ENCODE measurements at places on chromosomes 1 and 21.
A peak's percentile ranks its signal among the peaks of the same experiment; 100 is the strongest.

DNA sequence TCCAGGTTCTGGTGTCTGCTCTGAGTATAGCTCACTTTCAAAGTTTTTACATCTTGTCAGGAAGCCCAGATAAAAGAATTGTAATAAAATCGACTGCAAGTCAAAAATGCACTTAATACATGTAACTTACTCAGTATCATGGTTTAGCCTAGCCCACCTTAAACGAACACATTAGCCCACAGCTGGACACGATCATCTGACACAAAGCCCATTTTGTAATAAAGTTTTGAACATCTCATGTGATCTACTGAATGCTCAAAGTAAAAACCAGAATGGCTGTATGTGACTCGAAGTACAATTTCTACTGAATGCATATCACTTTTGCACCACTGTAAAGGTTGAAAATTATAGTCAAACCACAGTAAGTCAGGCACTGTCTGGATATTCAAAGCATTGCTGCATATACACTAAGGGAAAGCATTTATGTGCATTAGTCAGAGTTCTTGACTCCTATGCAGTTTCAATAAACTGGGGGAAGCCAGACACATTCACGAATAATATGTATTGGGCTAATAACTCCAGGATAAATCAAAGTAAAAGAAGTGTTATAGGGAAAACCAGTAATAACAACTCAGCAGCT, 12.2 kb upstream of the TDRD10 start:
- no peak for DNase-seq

- no peak for DNase-seq
These were observed 45.5 kb downstream of the GNG12 start for GRCh38 chr1:67787746-67788145.

DNA sequence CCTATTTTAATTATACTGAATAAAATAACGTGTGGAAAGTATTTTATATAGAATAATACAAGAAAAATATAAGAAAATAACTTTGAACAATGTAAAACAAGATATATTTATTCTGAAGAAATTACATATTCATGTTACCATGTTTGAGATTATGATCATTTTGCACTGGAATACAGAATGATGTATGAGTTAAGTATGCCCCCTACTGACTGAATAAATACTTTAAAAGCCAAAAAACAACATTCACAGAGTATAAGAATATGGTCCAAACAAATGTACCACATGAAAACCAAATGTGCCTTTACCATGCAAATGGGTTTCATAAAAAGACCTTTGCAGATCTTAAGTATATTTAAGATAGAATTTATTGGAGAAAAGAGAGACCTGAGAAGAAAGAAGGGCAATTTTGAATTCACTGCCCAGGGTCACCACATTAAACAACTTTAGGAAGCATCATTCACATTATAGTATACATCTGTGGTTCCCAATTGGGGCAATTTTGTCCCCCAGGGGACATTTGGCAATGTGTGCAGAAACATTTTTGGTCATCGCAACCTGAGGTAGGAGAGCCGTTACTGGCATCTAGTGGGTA, 136.6 kb upstream of the GFI1 start:
- peak; percentile 33 for DNase-seq

- DNase-seq = no peak
These were observed 33.3 kb downstream of the TOR3A start for GRCh38 chr1:179115181-179115580.

GRCh38 chr1:70360321-70360720, 5.8 kb upstream of the ANKRD13C start:
- no peak for DNase-seq

- DNase-seq = peak; percentile 4
These were observed 183.1 kb upstream of the KAZN start for GRCh38 chr1:14415396-14415795.

DNA sequence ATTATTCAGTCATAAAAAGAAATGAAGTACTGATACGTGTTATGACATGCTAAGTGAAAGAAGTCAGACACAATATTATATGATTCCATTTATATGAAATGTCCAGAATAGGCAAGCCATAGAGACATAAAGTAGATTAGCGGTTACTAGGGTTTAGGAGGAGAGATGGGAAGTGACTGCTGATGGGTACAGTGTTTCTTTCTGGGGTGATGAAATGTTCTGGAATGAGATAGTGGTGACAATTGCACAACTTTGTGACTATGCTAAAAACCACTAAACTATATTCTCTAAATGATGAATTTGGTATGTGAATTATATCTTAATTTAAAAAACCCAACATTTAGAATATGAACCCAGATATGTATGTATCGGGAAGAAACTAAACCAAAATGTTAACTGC, 27.6 kb downstream of the IPP start:
- no peak for DNase-seq

- no peak for DNase-seq
These were observed 25.2 kb upstream of the EPS8L3 start for GRCh38 chr1:109788695-109789521.

DNA sequence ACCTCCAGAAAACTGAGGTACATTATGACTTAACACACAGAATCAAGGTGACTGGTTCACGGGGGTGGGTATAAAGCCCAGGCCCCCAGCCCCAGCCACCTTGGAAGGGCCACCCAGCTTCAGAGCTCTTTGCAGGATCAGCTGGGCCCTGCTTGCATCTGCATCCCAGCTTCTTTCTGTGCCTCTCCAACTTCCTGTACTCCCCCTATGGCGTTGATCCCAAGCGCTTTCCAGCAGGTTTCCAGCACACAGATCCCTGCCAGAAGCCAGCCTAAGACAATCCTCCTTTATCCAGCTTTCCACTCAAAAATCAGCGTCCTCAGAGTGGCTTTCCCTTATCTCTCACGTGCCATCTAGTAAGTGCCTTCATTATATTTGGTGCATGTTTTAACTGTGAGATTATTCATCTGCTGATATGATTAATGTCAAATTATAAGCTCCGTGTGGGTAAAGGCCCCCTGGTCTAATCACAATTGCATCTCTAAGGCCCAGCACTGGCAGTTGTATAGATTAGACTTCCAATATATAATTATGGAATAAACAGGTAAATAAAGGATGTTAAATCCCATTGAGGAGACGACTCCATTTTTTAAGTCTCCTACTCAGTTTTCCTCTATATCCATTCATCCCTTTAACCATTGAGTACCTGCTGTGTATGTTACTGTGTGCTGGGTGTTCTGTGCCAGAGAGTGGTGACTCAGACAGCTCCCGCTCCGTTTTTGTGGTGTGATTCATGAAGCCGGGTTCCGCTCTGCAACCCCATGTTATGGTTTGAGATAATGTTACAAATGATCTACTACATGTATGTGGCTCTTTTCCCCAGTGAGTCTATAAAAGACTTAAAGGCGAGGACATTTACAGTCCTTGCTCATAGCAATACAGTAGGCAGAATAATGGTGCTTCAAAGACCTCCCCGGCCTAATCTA, 387.6 kb downstream of the PCP4 start:
- no peak for DNase-seq

GRCh38 chr1:53410100-53410541, 49.1 kb upstream of the DMRTB1 start:
- no peak for DNase-seq

DNA sequence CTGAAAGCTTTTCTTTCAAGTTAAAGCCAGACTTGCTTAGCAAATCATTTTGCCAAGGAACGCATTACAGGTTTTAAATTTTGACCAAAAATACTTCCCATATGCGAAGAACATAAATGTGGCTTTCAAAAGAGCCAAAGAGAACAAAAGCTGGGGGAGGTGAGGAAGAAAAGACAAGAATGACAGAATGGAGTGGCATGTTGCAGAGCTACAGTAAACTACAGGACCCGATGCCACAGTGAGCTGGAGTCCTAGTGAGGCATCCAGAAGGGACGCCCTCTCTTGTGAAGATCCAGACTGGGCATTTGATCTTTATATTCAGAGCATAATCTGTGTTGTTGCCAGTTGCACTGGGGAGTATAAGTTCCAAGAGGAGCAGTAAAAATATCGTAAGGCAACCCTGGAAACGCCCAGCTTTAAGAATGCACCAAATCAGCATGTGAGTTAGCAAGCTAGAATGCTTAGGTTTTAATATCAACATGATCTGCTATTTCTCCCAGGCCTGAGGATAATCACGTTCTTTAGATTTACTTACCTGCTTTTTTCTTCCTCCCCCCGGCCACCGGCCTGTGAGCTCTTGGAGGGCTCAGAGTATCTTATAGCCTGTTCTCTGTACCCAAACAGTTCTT, 48.4 kb upstream of the HOOK1 start:
- DNase-seq = no peak

GRCh38 chr1:33394770-33395169, 36.1 kb downstream of the PHC2 start:
- DNase-seq = no peak

GRCh38 chr21:21236996-21237395, 238.8 kb downstream of the NCAM2 start:
- no peak for DNase-seq

DNA sequence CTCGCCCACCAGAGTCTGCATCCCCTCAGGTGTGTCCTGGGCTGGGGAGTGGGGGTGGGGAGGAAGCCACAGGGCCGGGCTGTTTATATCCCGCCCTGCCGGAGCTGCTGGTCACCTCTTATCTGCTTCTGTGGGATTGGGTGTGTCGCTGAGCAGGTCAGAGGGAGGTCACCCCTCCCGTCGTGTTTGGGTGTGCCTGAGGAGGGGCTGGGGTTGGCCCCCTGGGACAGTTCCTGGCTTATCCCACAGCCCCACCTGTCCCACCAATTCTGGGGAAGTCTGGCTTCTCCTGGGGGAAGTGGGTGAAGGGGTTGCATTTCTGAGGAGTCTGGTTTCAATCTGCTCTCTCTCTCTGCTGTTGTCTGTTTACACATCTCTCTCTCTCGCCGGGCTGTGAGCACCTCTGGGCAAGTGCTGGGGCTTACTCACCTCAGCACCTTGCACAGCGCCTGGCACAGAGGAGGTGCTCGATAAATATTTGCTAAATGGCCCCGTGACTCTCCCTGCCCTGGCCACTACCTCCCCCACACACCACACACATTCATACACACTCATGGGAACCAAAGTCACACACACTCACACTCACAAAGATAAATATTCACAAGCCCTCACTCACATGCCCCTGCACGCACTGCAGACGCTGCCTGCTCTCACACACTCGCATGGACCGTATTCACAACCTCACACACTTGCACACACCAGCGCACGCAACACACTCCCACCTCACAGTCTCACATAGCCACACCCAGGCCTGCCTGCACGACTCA, 8.3 kb downstream of the ELF3 start:
- no peak for DNase-seq

GRCh38 chr1:234065794-234066447, 161.4 kb downstream of the SLC35F3 start:
- DNase-seq = peak; percentile 66

GRCh38 chr1:30953685-30954084, 45.1 kb upstream of the SDC3 start:
- DNase-seq = no peak

- DNase-seq = peak; percentile 29
These were observed 158.3 kb upstream of the CACNA1E start for GRCh38 chr1:181324797-181325616.

DNA sequence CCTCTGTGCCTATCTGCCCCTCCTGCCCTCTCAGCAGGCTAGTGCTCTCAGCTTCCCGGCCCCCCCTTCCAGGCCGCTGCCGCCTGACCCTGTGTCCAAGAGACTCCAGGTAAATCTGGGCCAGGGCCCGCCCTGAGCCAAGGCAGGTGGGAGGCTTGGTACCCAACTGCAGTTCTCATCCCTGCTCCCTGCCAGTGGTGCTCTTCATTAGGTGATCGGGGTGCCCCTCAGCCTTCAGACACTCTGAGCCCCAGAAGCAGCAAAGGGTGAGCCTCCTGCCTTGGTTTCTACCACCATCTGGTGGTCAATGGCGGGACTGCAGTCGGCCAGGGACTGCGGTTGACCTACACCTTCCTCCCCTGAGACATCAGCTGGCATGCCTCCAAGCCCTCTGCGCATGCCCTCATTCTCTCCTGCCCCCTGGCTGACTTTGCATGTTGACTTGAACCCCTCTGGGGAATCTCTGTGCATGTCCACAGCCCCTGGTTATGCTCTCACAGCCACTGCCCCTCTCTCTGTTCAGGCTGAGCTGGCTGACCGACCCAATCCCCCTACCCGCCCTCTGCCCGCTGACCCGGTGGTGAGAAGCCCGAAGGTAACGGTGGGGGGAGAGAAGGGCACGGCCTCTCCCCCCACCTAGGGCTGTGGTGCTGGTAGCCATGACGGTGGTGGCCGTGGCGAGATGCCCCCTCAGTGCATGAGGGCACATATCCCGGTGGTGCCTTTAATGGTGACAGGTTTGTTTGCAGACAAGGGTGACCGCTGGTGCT, 2.0 kb upstream of the EFNA4 start:
- peak; percentile 96 for DNase-seq

DNA sequence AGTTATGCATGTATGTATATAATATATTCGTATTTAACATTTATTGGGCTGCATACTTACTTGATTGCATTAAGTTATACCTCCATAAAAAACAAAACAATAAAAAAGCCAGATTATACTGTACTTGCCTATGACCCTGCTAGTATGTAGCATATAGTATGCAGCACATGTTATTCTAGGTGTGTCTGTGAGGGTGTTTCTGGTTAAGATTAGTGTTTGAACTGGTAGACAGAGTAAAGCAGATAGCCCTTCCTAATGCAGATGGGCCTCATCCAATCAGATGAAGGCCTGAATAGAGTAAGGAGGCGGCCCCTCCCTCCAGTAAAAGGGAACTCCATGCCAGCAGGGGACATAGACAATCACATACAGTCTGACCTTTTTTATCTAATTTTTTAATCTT, 323.3 kb upstream of the USP24 start:
- DNase-seq = no peak

DNA sequence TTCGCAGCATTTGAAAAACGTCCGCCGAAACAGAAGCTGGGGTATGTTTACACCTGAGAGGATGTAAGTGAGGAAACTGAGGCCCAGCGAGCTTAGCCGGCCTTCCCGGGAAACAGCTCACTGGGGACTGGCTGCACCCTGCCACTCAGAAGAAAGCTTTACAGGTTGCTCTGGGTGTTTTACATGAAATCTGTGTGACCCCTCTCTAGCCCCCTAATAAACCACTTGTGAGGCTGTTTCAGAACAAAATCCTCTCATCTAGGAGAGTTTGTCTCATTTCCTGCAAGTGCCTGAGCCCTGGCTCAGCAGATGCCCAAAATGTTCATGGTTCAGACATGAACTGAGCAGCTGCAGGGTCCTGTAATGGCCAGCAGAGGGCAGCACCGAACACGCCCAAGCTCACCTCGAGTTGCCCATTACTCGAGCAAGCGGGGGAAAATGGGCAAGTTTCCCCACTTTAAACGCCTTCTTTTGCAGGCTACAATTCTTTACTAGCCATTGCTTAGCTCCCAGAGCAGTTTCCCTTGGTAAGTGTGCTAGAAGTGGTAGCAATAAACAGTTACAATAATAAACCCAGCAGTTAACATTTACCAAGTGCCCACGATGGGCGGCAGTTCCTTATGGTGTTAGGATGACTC, 76.4 kb downstream of the FHAD1 start:
- peak; percentile 75 for DNase-seq

GRCh38 chr1:198711837-198712236, 73.0 kb downstream of the PTPRC start:
- DNase-seq = no peak

GRCh38 chr1:73761559-73761958, 436.4 kb downstream of the LRRIQ3 start:
- DNase-seq = no peak
